ENCODE measurements at places on chromosomes 12 and 14.

DNA sequence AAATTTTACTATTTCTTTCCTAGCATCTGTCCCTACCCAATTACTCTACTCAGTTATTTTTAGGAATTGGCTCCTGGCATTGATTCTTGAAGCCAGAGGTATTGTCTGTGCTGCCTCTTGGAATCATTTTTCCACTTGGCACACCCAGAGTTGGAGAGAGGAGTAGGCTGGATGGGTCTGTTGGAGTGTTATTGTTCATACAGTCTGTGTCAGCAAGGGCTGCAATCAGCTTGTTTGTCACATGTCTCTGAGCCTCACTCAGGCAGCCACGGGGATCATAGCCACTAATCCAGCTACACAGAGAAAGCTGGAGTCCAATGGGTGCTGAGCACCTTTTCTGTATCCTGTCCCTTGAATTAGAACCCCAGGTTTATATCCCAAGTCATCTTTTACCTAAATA lies 176.0 kb upstream of the DYRK2 start:
- no peak for DNase-seq

- DNase-seq, result peak; percentile 51
Observed at GRCh38 chr12:24561882-24562770, 386.8 kb downstream of the BCAT1 start.

GRCh38 chr14:33934043-33934750 lies 16.7 kb downstream of the EGLN3 start:
- DNase-seq, result no peak

DNA sequence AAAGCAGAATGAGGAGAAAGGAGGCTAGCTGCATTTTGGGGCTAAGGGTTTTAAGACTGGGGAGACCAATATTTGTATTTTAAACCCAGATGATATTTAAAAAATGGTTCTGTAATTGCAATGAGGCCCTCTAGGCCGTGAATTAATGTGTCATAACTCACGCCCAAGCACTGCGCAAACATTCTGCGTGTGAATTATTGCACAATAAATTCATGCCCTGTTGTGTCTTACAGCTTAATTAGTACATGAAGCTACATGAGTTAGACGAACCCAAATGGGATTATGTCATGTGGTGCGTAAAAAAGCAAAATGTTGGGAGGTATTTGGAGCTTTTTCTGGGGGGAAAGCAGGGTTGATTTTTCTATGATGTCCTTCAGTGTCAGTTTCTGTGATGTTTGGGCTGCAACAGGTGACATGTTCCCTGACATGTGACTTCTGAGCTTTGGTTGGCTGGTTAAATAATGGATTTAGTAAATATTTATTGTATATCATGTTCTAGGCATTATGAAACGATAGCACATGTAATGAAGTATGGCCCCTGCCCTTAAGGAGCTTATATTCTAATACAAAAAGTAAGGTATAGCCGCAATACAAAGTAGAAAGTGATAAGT lies 30.4 kb upstream of the CISTR start:
- DNase-seq, result no peak

DNA sequence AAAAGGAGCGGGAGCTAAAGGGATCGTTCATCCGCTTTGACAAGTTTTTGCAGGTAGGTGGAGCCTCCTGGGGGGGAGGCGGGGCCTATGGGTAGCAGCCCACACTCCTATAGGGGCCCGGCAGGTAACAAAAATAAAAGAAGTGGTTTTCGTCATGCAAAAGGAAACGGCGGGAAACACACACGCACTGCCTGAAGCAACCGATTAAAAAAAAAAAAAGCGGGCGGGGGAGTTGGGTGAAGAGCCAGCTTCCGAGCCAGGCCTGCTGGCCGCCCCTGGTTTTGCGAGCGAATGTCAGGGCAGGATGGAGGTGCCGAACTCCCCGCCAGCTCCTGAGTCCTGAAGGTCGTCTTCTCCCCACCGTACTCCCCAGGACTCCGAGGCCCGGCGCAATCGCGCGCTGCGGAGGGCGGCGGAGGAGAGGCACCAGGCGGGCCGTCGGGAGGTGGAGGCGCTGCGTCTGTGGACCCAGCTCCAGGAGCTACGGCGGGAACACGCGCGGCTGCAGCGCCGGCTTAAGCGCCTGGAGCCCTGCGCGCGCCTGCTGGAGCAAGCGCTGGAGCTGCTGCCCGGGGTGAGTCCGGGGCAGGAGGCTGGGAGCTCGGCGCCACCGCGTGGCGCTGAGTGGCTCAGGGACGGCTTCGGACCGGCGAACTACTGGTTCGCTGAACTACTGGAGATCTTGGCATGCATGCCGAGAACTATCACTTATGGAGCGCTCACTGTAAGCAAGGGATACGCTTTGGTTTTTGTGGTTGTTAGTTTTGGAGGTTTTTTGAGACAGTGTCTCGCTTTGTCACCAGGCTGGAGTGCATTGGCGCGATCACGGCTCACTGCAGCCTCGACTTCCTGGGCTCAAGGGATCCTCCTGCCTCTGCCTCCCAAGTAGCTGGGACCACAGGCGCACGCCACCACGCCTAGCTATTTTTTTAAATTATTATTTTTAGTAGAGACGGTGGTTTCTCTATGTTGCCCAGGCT lies 3.6 kb downstream of the CFAP73 start:
- peak; percentile 82 for DNase-seq

DNA sequence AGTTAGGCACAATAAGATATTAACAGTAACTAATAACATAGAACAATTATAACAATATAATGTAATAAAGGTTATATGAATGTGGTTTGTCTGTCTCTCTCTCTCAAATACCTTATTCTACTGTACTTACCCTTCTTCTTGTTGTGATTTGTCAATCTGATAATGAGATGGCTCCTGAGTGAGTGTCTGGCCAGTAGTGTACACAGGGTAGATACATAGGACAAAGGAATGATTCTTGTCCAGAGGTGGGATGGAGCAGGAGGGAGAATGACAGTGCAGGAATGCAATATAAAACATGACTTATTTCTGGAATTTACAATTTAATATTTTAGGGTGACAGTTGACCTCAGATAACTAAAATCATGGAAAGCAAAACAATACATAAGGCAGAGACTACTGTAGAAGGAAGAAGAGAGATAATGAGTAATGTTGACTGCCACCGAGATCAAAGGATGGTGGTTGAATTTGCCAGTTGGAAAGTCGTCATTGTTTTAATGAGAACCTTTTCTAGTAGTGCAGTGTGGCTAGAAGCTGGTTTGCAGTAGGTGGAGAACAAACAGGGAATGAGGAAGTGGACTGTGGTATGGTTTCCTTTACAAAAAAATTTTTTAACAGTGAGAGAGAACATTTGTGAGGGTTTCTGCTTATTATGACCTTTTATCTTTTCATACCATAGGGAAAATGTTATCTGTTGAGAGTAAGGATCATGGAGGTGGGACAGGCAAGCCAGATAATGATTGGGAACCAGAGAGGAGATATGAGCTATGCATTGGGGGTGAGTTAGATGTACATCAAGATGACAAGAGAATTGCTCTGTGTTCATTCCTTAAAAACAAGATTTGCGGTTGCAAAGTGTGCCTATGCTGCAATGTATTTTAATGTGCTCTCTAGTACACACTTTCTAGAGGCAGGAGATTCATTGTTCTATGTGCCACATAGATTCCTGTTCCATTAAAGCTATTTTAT lies 458.3 kb downstream of the BTG1 start:
- DNase-seq, result peak; percentile 50

DNA sequence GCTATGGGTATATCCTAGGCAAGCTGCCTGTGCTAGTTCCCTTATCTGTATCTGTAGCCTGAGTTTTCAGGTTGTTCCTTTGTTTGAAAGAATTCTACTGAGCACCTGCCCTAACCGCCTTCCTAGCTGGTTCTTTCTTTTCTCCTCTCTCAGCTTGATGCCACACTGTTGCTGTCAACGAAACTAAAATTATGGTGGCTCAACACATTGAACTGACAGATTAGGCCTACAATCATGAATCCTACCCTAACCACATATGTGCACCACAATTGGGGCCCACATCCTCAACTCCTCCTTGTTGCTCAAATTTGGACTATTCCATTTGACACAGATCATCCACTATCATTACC lies 36.2 kb upstream of the RESF1 start:
- peak; percentile 13 for DNase-seq

DNA sequence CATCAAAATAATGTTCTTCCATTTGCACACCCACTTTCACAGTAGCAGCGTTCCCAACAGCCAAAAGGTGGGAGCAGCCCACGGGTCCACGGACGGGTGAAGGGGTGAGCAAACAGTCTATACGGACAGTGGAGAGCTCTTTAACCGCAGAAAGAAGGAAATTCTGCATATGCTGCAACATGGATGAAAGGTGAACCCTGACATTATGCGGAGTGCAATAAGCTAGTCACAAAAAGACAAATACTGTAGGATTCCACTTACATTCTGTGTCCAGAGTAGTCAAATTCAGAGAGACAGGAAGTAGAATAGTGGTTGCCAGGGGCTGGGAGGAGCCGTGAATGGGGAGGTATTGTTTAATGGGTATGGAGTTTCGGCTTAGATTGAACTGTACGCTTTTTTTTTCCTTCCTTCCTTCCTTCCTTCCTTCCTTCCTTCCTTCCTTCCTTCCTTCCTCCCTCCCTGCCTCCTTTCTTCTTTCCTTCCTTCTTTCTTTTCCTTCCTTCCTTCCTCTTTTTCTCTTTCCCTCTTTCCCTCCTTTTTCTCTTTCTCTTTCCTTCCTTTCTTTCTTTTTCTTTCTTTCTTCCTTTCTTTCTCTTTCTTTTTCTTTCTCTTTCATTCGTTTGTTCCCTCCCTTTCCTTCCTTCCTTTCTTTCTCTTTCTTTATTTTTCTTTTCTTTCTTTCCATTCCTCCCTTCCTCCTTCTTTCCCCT lies 15.8 kb upstream of the ANKRD9 start:
- DNase-seq, result peak; percentile 62

GRCh38 chr12:93785249-93786010 lies 108.3 kb downstream of the CRADD start:
- peak; percentile 72 for DNase-seq

GRCh38 chr12:40001406-40001805 lies 104.5 kb downstream of the SLC2A13 start:
- no peak for DNase-seq

DNA sequence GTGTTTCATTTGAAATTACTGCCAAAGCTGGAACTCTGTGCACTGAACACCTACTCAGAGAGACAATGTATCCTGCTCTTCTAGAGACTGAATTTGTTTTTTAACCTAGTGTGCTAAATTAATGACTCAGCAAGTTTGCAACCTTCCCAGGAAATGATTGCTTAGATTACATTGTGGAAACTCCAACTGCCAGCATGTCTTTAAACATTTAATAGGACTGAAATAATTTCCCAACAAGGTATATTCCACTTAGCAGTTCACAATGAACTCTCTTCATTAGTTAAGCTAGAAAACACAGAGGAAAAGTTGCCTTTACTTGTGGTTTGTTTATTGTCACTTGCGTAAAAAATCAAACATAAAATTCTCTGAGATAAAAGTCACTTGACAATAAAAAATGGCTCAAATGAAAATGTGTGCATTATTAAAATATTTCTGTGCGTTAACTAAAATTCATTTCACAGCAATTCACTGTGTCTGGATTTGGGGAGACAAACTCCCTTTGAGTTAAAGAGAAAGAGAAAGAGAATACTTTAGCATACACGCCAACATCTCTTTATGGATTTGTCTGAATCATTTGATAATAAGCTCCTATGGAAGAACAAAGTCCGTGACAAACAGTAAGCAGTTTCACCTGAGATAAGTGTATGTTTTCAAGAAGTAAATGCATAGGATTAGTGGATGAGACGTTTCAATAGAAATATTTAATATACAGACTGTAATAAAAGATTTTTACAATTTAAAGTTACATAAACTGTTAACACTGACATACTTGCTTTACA lies 284.0 kb downstream of the PRKD1 start:
- no peak for DNase-seq

DNA sequence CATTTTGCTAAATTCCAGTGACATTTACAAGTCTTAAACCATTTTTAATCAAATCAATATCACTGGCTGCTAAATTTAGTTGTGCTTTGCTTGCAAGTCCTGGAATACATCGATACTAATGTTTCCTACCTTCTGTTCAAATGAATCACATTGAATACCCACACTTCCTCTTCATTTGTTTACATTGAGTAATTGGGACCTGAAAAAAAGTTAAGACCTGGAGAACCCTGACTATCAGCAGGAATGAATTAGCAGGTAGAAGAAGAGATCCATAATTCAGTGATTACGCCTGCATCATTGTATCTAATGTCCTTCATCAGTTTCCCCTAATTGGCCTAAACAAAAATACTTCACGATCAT lies 369.3 kb downstream of the ETNK1 start:
- DNase-seq, result no peak

DNA sequence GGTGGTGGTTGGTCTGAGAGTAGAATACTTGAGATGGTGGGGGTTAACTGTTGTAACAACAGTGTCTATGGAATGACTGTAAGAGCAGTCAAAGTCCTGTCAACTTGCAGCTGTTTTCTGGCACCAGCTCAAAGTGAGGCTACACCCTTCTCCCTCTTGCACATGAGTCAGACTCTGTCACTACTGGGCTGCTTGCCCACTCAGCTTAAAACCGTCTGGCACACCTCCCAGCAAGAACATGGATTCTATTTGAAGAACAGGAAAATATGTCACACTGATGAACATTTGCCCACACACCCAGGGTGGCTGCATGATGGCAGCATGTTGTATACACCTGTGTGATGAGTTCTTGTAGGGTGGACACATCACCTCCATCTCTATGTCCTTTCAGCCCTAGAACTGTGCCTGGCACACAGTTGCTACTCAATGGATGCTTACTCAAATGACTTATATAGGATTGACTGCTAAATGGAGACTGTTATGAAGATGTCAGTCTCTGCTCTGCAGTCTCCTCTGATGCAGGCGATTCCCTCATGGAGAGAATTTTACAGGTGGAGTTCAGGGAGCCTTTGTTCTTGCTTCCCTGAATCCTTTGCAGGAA lies 19.3 kb upstream of the SERPINA6 start:
- peak; percentile 77 for DNase-seq

GRCh38 chr14:102320033-102320660 lies 601 bp downstream of the ZNF839 start:
- DNase-seq, result peak; percentile 56

- DNase-seq, result no peak
Observed at GRCh38 chr14:50308363-50308915, 3.6 kb downstream of the L2HGDH start.

DNA sequence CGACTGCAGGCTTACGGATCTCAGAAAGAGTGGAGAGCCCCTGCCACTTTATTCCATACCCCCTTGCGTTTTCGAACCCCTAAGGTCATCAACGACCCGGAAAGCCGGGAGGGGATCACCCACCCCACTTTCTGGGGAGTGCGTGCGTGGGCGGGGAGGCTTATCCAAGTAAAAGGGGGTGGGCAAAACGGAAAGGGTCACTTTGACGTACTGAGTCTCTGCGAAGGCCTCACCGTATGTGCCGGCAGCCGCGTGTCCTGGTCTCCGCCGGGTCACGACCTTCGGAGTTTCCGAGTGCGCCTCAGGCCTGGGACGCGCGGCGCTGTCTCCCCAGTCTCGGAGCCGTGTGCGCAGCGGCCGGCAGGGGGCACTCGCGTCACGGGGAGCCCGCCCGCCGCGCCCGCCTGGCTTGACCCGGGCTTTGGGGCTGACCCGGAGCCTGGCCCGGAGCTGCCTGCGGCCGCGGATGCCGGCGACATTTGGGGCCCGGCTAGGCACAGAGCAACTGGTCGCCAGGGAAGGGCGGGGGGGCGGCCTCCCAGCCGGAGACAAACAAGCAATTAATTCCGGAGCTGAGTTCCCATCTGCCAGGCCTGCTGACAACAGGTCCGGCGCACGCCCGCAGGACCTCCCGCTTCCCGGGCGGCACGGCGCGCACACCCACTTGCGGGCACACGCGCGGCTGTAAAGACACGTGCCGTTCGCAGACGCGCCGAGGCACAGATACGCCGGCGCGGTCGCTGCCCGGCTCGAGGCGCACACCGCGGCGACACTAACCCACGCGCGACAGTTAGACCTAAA lies 890 bp upstream of the KIF26A start:
- peak; percentile 84 for DNase-seq

GRCh38 chr12:33546004-33546403 lies 106.4 kb upstream of the SYT10 start:
- DNase-seq, result no peak

Data from activated CD4-positive, alpha-beta T cell treated with anti-CD3 and anti-CD28 coated beads for 36 hours (primary cell).